GM12864 (cell line): ENCODE measurements at places on chromosomes 11 and 22.

- no peak for DNase-seq
Observed at GRCh38 chr11:103453126-103453525, 343.9 kb downstream of the DYNC2H1 start.

- no peak for DNase-seq
Observed at GRCh38 chr22:44703255-44703870, 1.4 kb downstream of the PRR5 start.

GRCh38 chr11:9574622-9575259 is 1.3 kb downstream of the WEE1 start:
- no peak for DNase-seq

GRCh38 chr11:774873-775592 is 2.3 kb downstream of the GATD1 start:
- no peak for DNase-seq

DNA sequence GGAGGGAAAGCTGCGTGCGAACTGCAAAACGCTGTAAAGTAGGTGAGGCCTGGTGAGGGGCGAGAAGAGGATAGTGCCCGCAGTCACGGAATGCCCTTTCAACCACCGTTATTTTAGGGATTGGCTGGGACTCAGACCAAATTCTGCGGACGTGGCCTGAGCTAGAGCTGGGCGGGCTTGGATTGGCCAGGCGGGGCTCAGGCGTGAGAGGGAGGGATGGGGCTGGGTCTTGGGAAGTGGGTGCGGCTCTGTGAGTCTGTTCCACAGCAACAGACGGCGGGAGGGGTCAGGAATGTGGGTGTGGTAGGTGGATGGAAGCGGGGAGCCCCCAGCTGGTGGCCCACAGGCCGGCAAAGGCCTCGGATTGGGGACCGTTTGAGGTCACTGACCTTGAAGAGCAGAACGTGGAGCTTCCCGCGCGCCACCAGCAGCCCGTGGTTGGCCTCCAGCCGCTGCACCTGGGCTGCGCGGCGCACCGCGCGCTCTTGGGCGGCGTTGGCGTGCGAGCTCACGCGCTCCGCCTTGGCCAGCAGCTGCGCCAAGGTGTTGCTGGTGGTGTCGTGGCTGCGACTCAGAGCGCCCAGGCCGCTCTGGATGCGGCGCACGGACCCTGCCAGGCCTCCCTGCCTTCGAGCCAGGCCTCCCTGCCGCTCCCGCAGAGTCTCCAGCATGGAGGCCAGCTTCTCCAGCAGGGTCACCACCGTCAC is 444 bp downstream of the CAVIN3 start:
- DNase-seq, result no peak

- no peak for DNase-seq
Observed at GRCh38 chr11:65662247-65662798, 393 bp downstream of the RELA start.

DNA sequence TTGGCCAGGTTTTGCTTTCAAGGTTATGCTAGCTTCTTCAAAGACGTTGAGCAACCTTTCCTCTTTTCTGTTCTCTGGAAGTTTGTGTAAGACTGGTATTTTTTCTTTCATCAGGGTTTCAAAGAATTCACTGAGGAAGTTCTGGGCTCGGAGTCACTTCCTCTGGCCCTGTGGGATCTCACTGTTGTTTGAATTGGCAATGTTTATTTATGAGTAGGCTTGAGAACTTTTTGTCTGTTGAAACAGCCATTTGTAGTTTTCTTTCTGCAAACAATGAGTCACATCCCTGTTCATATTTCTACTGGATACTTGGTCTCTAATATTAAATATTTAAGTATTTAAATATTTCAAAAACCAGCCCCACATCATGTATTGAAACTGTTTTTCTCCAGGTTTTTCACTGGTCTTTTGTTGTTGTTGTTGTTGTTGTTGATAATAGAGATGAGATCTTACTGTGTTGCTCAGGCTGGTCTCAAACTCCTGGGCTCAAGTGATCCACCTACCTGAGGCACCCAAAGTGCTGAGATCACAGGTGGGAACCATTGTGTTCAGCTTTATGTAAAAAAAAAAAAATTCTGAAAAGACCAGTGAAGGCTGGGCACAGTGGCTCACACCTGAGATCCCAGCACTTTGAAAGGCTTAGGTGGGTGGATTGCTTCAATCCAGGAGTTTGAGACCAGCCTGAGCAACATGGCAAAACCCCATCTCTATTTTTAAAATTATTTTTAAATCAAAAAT is 26.9 kb downstream of the SUSD2 start:
- no peak for DNase-seq

DNA sequence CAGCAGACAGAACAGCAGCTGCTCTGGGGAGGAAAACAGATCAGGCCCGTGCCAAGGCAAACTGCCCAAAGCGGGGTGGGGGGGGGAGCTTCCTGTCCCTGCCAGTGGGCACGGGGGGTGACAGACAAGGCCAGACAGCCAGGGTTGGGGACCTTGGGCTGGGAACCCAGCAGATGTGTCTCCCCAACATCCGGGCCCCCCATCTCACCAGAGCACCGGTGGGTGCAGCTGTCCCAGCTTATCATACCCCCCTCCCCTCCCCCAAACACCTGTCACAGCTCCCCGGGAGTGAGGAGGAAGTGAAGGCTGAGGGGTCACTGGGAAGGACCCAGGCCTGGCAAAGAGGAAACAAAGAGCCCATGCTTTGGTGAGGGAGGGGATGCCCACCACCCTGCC is 1.3 kb downstream of the PPP1R14B start:
- DNase-seq, result no peak

DNA sequence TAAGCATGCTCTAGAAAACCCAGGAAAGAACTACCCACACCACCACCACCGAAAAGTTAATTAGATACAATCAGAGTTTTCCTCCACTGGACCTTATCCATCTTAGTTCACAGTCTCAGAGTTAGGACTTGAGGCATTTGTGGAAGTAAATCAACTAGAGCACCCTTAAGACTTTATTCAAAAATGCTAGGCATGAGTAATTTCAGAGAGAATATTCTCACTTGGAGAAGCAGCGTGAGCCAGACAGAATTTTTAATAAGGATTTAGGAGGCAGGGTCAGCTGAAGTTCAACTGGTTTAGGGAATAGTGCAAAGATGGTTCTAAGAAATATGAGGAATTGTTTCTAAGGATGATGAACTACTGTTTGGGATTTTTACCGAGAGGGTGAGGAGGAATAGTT is 1.2 kb upstream of the OLFML1 start:
- DNase-seq, result no peak

DNA sequence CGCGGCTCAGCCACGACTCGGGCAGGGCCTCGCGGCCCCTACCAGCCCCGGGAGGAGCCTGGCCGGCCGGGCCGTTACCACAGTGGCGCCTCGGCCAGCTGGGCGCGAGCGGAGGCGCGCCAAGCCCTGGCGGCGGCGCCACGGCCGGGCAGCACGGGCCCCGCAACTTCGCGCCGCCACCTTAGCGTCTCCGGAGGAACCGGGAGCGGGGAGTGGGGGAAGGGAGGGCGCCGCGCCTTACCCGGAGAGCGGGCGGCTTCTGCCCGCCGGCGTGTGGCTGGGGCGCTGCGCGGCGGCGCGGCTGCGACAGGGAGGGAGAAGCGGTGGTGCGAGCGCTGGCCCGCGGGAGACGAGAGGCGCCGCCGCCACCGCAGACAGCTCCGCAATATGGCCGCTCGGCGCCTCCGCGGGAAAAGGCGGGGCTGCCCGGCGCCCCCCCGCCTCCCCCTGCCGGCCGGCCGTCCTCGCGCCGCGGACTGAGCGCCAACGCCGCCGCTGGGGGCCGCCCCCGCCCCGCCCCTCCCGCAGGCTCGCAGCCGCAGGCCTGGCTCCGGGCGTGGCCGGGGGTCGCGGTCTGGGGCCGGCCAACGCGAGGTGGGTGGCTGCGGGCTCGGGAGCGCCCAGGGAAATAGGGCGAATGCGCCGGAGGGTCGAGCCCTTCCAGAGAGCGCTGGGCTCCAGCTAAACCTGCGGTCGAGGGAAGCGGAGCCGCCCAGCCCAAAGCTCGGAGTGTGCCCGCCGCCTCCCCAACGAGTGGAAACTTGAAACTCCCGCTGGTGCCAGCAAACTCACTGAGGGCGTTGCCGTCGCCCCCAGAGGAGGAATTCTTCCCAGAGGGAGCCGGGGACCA is at the start of gene RDX:
Gene RDX, minus strand, starts transcription at position 389 of the 850 bp plus-strand sequence. CDS start 16,922 bp downstream, outside the sequence.
- no peak for DNase-seq

DNA sequence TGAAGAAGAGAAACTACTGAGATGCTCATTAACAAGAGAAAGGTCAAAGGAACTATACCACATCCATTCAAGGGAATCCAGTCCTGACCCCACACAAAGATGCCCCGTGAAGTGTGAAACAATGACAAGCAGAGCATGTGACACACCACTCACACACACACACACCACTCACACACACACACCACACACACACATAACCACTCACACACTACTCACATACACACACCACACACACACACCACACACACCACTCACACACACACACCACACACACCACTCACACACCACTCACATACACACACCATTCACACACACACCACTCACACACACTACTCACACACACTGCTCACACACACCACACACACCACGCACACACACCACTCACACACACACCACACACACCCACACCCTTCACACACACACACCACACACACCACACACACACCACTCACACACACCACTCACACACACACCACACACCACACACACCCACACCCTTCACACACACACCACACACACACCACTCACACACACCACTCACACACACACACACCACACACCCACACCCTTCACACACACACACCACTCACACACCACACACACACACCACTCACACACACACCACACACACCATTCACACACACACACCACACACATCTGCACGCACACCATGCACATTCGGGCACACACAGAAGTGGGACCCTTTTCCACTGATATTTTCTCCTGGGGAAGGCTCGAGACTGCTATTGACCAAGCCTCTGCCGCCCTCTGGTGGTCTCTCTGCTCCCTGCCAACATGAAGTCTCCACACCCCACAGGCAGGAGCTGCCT is 32.0 kb upstream of the COMT start:
- DNase-seq, result peak; percentile 43

- DNase-seq, result no peak
Observed at GRCh38 chr11:46293641-46294103, 16.2 kb downstream of the CREB3L1 start.

GRCh38 chr11:3003396-3004231 is 11.5 kb upstream of the NAP1L4 start:
- no peak for DNase-seq

DNA sequence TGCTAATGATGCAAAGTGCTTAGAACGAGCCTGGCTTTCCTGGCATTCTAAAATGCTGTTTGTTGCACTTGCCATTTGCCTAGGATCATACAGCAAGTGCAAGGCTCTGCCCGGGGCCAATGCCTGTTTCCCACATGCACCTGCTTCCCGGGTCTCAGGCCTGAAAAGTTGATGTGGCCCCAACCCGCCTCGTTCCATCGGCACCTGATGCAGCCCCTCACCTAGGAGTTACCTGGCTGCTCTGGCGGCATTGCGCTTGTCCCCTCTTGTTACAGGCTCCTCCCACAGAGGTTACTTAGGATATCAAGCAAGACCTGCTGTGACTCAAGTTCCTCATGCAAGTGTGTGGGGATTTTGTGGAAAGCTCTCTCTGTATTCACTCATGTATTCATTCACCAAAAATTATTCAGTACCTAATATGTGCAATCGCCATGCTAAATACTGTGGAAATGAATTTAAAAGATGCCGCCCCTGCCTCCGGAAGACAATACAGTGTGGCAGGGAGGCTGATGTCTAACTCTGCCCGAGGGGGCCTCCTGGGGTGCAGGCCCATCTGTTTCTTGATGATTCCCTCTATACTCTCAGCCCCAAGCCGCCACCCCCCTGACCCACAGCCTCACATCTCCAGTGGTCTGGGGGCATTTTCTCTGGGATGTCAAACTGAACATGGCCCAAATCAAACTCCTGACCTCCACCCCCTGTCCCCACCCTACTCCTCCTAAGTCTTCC is 184.5 kb downstream of the EFCAB6 start:
- DNase-seq, result no peak

- no peak for DNase-seq
Observed at GRCh38 chr11:118627566-118627965, 20.2 kb downstream of the PHLDB1 start.

DNA sequence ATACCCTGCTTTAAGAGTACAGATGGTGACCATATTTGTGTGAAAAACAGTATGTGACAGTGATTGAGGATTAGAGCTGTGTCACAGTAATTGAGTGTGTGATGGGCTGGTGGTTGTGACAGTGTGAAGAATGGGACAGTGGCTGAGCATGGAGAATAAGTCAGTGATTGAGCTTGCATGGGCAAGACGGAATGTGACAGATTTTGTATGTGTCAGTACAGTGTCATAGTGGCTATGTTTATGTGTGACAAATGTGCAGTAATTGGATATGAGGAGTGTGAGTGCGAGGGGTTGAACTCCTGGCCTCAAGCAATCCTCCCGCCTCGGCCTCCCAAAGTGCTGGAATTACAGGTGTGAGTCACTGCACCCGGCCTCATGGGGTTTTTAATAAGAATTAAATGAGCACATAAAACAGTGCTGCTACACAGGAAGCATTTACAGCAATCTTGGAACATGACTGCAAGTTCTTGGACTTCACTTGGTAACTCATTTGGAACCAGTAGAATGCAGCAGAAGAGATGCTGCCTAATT is 583 bp upstream of the RRAS2 start:
- DNase-seq, result no peak

GRCh38 chr22:35032571-35032970 is 33.4 kb upstream of the ISX start:
- no peak for DNase-seq

DNA sequence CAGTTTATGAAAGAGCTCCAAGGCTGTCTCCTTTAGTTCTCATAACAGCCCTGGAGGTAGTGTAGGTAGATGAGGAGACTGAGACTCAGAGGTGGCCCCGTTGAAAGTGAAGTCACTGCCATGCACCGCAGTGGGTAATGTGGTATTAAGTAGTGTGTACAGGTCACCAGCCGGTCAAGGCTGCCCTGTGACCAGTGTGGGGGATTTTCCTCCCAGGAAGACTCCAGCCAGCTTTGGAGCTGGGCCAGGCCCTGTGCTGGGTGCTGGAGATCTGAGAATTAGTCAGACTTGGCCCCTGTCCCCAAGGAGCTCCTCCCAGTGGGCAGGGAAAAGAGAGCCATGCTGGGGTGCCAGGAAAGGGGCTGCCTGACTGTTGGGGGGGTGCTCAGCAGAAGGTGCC is 5.3 kb downstream of the OMP start:
- DNase-seq, result no peak
